Bronchial epithelial cell (primary cell): ENCODE measurements at places on chromosomes 3 and 15. TPM values are rescaled to one million over a fixed set of nuclear protein-coding genes. Genes with fewer than 3 reads are reported as not detected.

Gene KLHL6
- total RNA-seq = under 0.01 TPM in 2 replicates

Gene REC114
- not detected in 2 replicates for total RNA-seq

Gene SPINK8
- not detected in 2 replicates for total RNA-seq

Gene CCDC51
- total RNA-seq = 48.4 and 55.3 TPM in 2 replicates

Gene DAPK2
- total RNA-seq = 0.53 and 3.3 TPM in 2 replicates

GRCh38 chr3:160128056-160128455 is 97.2 kb upstream of the C3orf80 start:
- DNase-seq = no peak

GRCh38 chr3:171558188-171558696 is 98.0 kb upstream of the TNIK start:
- DNase-seq = no peak

DNA sequence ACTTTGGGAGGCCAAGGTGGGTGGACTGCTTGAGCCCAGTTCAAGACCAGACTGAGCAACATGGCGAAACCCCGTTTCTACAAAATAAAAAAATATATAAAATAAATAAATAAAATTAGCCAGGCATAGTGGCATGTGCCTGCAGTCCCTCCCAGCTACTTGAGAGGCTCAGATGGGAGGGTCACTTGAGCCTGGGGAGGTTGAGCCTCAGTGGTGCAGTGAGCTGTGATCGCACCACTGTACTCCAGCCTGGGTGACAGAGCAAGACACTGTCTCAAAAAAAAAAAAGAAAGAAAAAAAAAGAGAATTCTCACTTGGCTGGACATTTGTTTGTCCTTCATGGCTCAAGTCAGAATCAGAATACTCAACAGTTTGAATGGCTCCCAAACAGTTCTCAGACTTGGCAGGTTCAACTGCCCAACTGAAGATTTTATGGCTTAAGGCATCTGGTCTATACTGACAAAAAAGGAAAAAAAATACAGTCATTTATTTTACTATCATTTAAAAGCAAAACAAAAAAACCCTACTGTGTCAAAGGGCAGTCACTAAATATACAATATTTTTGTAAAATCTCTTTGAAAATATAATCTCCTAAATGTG is 106.6 kb downstream of the FBXL22 start:
- no peak for DNase-seq

DNA sequence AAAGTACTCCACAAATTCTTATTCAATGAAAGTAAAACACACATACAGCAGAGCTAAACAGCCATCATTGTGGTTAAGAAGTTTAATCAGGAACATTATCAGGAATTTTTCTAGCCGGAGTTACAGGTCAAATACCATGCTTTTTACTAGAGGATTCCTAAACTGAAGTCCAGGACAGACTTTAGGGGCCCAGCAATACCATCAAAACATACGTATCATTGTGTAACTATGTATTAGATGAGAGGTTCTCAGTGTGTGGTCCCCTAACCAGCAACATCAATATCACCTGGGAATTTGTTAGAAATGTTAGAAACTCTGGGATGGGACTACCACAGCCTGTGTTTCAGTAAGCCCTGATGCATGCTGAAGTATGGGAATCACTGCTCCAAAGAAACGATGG is 404.2 kb upstream of the IL12A start:
- DNase-seq = no peak

DNA sequence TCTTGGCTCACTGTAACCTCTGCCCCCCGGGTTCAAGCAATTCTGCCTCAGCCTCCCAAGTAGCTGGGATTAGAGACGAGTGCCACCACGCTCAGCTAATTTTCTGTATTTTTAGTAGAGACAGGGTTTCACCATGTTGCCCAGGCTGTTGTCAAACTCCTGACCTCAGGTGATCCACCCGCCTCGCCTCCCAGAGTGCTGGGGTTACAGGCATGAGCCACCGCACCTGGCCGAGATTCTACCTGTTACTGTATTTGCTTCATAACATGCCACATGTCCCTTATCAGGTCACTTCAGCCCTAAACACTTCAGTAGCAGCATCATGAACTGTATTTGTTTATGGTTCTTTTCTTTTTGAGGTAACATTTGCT is 7.5 kb upstream of the LCTL start:
- no peak for DNase-seq

- DNase-seq = no peak
These were observed 82.2 kb upstream of the THBS1 start for GRCh38 chr15:39498629-39499028.

DNA sequence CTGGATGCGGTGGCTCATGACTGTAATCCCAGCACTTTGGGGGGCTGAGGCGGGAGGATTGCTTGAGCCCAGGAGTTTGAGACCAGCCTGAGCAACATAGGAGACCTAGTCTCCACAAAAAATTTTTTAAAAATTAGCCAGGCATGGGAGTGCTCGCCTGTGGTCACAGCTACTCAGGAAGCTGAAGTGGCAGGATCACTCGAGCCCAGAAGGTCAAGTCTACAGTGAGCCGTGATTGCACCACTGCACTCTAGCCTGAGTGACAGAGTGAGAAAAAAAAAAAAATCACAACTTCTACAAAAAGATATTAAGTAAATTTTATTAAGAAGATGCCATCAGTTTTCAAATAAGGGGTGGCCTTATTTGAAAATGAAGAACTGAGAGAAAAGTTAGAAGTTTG is 11.9 kb upstream of the PLA2G4D start:
- no peak for DNase-seq

- DNase-seq = no peak
These were observed 116.1 kb downstream of the FAM43A start for GRCh38 chr3:194801461-194802432.

GRCh38 chr3:140342668-140343067 is 335.2 kb upstream of the TRIM42 start:
- no peak for DNase-seq

DNA sequence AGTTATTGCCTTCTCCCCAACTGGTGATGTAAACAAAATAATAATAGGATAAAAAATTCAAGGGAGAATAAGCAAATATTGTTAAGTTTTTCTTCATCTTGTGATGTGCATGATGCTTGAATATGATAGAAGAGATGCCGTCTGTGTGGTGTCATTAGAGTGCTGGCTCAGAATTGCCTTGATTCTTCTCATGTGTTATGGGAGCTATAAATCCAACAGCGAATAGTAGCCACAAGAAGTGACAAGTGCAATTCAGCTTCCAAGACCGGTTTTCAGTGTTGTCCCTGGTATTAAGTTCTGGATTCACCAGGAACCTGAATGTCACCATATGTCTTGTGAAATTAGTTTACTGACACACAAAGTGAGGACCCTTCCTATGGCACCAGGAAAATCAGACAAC is 547.0 kb downstream of the NSUN3 start:
- no peak for DNase-seq
